Pancreas (tissue), 10 donors: ENCODE measurements at places on chromosomes 7 and 10. TPM values are rescaled to one million over a fixed set of nuclear protein-coding genes. Genes with fewer than 3 reads are reported as not detected.

CPEB3 gene
- total RNA-seq = 4.3 TPM

DNA sequence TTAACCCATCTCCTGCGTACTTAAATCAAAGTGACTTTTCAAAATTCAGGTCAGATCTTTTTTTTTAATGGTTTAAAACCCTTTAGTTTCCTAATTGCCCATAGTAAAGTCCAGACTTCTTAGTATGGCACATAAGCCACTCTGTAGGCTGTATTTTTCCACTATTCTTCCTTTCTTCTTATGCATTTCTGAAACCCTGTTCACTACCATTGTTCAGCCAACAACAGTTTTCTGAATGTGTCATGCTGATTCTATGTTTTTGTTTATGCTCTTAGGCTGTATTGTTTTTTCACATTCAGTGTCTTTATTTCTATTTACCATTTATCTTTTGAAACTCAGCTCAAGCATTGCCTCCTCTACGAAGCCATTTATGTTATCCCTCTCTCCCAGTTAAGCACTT is 26.7 kb downstream of the CCSER2 start:
- no peak for DNase-seq
- no peaks in the 10 kb centered on the region for H3K36me3 ChIP-seq
- H3K4me3 ChIP-seq = no peak overlapping the region
- H3K27ac ChIP-seq = no peak overlapping the region

GRCh38 chr10:3740157-3740871 is 44.7 kb downstream of the KLF6 start:
- H3K27ac ChIP-seq = no peak overlapping the region
- H3K4me3 ChIP-seq = no peak overlapping the region
- H3K27me3 ChIP-seq = no peaks in the 10 kb centered on the region
- no peak for DNase-seq
- H3K36me3 ChIP-seq = no peaks in the 10 kb centered on the region
- peaks cover 6% of the 10 kb centered on the region for H3K4me1 ChIP-seq

ZNF33B gene
- total RNA-seq = 62.2 TPM

OGDHL gene
- 5.5 TPM for total RNA-seq
